Activated CD8-positive, alpha-beta memory T cell treated with anti-CD3 and anti-CD28 coated beads, Interleukin-2, amount 10 ng/mL, durations not matched to agents 7 days and 5 days (primary cell): ENCODE measurements at places on chromosomes 11 and 22. TPM values are rescaled to one million over a fixed set of nuclear protein-coding genes. Genes with fewer than 3 reads are reported as not detected.
A peak's percentile ranks its signal among the peaks of the same experiment; 100 is the strongest.

GRCh38 chr11:44632466-44633123 lies 67.1 kb downstream of the CD82 start:
- H3K36me3 ChIP-seq = no peaks in the 10 kb centered on the region
- H3K4me1 ChIP-seq = peaks cover 9% of the 10 kb centered on the region

DNA sequence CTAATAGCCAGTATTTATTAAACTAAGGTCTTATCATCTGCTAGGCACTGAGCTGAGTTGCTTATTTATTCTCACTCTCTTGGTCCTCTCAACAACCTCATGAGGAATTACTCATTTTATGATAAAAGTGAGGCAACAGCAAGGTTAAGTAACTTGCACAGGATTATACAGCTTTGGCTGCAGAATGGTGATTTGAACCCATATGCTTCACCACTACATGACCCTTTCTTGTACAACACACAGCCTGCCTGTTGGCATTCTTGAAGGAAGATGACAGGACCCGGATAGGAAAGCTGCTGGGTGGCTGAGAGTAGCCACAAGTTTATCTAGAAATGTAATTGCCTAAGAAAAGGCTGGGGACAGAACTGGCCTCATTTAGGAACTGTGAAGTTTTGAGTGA lies 5.3 kb upstream of the PARVA start:
- H3K27ac ChIP-seq = no peak overlapping the region
- H3K4me1 ChIP-seq = peaks cover under 1% of the 10 kb centered on the region
- no peak for DNase-seq
- peaks cover 46% of the 10 kb centered on the region for H3K27me3 ChIP-seq

DNA sequence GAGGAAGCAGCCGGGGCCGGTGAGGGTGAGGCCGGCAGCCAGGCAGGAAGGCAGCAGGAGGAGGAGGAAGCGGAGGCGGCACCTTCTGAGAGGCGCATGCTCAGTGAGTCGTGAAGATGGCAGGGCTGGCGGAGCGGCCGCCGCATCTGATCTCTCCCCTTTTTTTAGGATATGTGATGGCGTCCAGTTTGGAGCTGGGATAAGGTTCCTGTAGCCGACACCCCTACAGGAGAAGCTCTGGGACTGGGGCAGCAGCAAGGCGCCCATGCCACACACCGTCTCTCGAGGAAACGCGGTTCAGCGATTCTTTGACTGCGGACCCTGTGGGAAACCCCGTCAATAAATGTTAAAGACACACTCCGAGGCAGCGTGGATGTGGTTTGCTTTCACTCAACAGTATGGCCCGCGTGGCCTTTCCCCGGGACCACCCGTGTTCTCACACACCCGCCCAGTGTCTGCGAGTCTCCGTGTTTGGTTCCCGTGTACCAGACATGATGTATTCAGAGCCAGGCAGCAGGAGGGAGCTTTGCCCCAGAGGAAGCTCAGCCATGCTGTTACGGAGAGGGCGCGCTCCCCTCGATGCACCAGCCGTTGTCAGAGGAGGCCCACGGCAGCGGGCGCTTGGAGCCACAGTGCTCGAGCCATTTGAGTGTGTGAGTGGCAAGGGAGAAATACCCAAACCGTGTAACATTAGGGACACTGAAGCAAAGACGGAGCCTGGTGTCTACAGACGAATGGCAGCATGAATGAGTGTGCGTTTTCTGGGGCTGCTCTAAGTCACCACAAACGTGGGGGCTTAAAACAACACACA lies 27.7 kb upstream of the PARVB start:
- H3K36me3 ChIP-seq = peaks cover 25% of the 10 kb centered on the region
- DNase-seq = peak; percentile 82
- H3K27me3 ChIP-seq = no peaks in the 10 kb centered on the region
- peak overlapping the region; percentile 84 for H3K4me3 ChIP-seq
- peak overlapping the region; percentile 88 for H3K27ac ChIP-seq

GRCh38 chr11:86792150-86792549 lies 8.2 kb upstream of the PRSS23 start:
- H3K27me3 ChIP-seq = peaks cover 57% of the 10 kb centered on the region
- no peak for DNase-seq
- H3K27ac ChIP-seq = no peak overlapping the region
- no peaks in the 10 kb centered on the region for H3K36me3 ChIP-seq
- H3K4me3 ChIP-seq = no peak overlapping the region

DNA sequence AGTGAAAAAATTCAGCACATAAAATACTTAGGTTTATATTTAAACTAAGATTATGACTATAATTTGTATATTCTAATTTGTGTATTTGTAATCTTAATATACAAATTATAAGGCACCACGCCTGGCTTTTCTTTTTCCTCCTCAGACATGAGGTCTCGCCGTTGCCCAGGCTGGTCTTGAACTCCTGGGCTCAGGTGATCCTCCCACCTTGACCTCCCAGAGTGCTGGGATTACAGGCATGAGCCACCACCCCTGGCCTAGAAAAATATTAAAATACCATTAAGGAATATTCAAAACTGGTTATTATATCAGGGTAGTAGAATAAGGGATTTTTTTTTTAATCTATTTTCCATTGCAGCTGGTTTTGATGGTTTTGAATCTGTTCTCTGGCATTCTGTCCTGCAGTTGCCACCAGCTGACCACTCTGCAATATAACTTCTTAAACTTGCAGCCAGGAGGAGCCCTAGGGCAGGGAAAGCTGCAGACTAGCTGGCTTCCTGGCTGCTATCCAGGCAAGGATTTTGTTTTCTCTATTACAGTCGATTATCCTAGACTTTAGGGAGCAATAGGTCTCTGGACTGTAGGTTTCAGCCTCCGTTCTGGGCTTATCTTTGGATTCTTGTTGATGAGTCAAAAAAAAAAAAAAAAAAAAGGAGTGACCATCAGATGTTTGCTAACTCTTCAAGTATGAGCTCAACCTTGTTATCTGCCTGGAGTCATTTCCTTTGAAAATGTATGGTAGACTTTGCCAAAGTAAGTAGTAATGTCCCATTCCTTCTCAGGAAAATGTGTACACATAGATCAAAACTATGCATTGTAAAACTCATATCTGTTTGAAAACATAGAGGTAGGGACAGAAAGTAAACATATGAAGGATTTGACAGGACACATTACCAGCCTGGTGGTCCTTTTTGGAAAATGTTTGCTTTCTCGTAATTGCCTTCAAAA lies 13.2 kb downstream of the POLA2 start:
- no peak overlapping the region for H3K4me3 ChIP-seq
- DNase-seq = peak; percentile 49
- H3K36me3 ChIP-seq = peaks cover 51% of the 10 kb centered on the region

DNA sequence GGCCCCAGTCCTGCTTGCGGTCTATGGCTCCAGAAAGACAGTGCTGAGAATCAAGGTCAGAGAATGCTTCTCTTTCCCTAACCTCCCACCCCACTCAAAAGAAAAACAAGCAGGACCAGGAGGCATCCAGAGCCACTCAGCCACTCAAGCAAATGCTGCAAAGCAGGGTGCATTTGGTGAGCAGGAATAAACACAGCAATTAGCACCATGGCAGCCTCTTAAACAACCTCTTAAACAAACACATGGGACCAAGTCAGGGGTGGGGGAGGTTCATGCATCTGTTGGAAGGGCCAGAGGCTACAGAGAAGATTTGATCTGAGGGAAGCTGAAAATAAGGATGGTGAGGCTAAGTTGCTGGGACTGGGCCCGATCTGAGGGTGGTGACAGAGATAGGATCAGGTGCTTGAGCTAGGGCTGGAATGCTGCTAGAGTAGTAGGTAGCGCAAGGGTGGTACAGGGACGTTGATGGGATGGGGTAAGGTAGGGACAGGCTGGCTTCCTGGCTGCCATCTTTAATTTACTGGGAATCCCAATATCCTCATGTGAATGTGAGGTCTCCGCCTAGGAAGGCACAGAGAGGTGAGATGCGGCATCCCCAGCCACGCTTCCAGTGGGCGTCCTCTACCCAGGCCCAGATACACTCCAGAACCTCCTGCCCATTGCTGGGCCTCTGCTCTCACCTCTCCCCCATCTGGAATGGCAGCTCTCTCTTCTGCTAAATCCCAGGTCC lies 26.6 kb upstream of the LMO1 start:
- H3K4me1 ChIP-seq = no peaks in the 10 kb centered on the region
- no peak overlapping the region for H3K4me3 ChIP-seq
- H3K36me3 ChIP-seq = no peaks in the 10 kb centered on the region
- DNase-seq = no peak

- DNase-seq = no peak
- H3K4me3 ChIP-seq = no peak overlapping the region
- H3K27me3 ChIP-seq = peaks cover 15% of the 10 kb centered on the region
- H3K27ac ChIP-seq = no peak overlapping the region
- no peaks in the 10 kb centered on the region for H3K4me1 ChIP-seq
Observed at GRCh38 chr11:61670626-61671025, 9.6 kb upstream of the DAGLA start.

- H3K4me1 ChIP-seq = no peaks in the 10 kb centered on the region
- no peak overlapping the region for H3K27ac ChIP-seq
- DNase-seq = no peak
- H3K36me3 ChIP-seq = no peaks in the 10 kb centered on the region
- H3K27me3 ChIP-seq = no peaks in the 10 kb centered on the region
- no peak overlapping the region for H3K4me3 ChIP-seq
Observed at GRCh38 chr11:119188887-119189286, 3.6 kb downstream of the NHERF4 start.

DNA sequence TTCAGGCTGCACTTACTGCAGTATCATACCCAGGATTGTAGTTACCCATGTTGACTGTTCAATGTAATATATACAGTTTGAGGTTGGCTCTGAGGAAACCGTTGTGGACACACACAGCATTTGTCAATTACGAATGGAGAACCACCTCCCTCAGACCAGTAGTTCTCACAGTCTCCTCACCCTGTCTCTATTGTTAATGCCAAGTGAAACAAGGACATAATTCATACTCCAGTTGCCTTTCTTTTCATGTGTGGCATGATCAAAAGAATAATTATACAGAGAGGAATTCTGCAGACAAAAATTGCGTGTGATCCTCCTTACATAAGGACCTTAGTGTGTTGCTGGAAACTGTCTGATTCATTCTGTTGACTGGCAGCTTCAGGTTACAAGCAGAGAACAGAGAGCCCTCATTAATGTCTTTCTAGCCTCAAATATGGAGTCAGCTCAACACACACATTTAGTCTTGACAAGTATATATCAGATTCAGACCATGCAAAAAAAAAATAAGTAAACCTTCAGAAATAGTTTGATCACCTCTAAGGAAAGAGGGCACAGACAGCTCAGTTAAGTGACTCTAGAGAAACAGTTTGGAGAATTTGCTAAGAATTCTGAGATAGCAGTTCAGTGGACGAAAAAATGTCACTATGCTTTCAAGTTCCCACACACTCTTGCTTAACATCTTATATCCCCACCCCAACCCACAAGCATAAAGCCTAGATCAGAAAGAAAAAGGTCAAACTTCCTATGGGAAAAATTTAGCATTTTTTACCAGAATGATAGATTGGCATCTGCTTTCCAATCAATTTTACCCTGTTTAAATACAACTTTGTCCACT lies 96.1 kb downstream of the MAML2 start:
- DNase-seq = no peak
- no peaks in the 10 kb centered on the region for H3K27me3 ChIP-seq
- H3K36me3 ChIP-seq = peaks cover 12% of the 10 kb centered on the region
- H3K27ac ChIP-seq = peak overlapping the region; percentile 77
- H3K4me3 ChIP-seq = no peak overlapping the region
- H3K4me1 ChIP-seq = peaks cover 57% of the 10 kb centered on the region

DNA sequence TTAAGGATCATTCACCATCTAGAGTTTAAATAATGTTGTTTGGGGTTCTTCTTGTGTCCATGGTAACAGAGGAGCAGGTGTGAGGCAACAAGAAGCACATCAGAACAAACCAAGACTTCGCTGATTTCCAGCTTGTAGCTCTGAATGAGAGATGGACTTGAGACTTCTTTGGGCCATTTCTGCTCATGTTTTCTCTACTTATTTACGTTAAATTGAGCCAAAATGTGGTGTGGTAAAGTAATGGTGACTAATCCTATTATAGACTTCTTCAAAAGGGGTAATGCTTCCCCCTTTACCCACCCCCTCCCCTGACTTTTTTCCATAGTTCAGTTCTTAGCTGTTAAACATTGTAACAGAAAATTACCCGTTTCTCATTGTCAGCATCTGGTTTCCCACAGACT lies 65.2 kb downstream of the CSTPP1 start:
- peaks cover 8% of the 10 kb centered on the region for H3K36me3 ChIP-seq
- no peak overlapping the region for H3K4me3 ChIP-seq
- peaks cover 13% of the 10 kb centered on the region for H3K4me1 ChIP-seq
- DNase-seq = no peak

DNA sequence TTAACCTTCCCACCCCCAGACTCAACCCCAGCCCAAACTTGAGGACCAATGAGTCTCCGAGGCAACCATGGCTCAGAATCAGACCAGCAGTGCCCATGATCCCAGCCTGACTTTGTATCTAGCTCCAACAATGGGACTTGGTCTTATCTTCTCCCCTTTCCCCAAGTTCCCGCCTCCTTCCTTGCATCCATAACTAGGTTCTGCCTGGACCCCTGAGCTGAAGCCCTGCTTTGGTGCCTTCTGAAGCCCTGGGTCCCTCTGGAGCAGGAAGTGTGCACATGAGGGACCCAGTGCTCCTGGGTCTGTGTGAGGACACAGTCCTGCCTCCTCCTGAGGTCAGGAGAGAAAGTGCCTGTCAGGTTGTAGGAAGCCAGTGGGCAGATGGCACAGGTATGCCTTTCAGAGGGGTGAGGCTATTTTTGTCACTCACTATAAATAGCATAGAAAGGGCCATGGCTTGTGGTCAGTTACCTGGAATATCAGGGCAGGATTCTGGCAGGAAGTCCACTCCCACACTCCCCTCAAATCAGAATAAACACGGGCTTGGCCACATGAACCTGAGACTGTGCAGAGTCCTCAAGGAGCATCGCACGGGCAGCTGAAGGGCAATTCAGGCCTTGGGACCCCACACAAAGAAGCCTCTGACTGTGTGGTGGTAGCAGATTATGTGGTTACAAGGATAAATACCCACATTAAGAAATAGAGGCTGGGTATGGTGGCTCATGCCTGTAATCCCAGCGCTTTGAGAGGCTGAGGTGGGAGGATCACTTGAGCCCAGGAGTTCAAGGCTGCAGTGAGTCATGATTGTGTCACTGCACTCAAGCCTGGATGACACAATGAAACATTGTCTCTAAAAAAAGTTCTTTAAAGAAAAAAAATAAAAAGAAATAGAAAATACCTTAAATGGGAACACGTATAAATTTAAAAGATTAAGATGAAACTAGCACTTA lies 27.4 kb downstream of the RCN1 start:
- peaks cover 12% of the 10 kb centered on the region for H3K4me1 ChIP-seq
- peaks cover 17% of the 10 kb centered on the region for H3K27me3 ChIP-seq
- no peak overlapping the region for H3K27ac ChIP-seq

Gene OR51B5
- 0.47 TPM for total RNA-seq

Gene OR6A2
- not detected for total RNA-seq

Gene RNF121
- 30.7 TPM for total RNA-seq

Gene FAM180B
- total RNA-seq = not detected

Gene FOLR2
- total RNA-seq = not detected

Gene HEPACAM
- not detected for total RNA-seq

Gene PRG2
- total RNA-seq = 0.79 TPM

Gene SCN2B
- not detected for total RNA-seq

Gene NPTXR
- 2.4 TPM for total RNA-seq

Gene OR5P2
- total RNA-seq = not detected

Gene MMP13
- not detected for total RNA-seq
